ENCODE measurements at places on chromosomes 16 and 17. TPM values are rescaled to one million over a fixed set of nuclear protein-coding genes. Genes with fewer than 3 reads are reported as not detected.
A peak's percentile ranks its signal among the peaks of the same experiment; 100 is the strongest.

DNA sequence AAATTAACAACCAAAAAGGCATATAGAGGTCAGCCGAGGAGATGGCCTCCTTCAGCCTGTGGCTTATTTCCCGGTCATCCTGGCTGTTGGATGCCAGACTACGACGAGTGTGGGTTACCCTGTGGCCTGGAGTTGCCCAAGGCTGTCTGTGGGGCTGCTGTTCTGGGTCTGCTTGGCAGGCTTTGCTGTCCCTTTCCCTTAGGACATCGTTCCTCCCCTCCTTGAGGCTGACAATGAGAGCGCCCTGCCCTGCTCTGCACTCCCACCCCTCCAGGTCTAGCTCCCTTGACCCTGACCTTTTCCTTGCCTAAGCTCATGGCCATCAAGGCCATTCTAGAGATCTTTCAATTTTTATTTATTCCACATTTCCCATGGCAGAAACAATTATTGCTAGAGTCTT, 1.9 kb upstream of the CBFB start:
- no peak overlapping the region for H3K27ac ChIP-seq
- H3K4me3 ChIP-seq: no peak overlapping the region
- H3K4me1 ChIP-seq: peaks cover 40% of the 10 kb centered on the region
- H3K36me3 ChIP-seq: peaks cover 10% of the 10 kb centered on the region
- DNase-seq: no peak
- H3K27me3 ChIP-seq: no peaks in the 10 kb centered on the region

- H3K4me3 ChIP-seq: peak overlapping the region; percentile 1
- peaks cover 44% of the 10 kb centered on the region for H3K4me1 ChIP-seq
- DNase-seq: peak; percentile 93
- peak overlapping the region; percentile 91 for H3K27ac ChIP-seq
- H3K36me3 ChIP-seq: peaks cover 3% of the 10 kb centered on the region
Measured at GRCh38 chr16:67844497-67844896, 2.2 kb upstream of the NUTF2 start.

- H3K36me3 ChIP-seq: no peaks in the 10 kb centered on the region
- H3K4me1 ChIP-seq: no peaks in the 10 kb centered on the region
- H3K4me3 ChIP-seq: no peak overlapping the region
- no peak overlapping the region for H3K27ac ChIP-seq
- H3K27me3 ChIP-seq: peaks cover 5% of the 10 kb centered on the region
- no peak for DNase-seq
Measured at GRCh38 chr17:45828582-45829133, 16.0 kb upstream of the SPPL2C start.

DNA sequence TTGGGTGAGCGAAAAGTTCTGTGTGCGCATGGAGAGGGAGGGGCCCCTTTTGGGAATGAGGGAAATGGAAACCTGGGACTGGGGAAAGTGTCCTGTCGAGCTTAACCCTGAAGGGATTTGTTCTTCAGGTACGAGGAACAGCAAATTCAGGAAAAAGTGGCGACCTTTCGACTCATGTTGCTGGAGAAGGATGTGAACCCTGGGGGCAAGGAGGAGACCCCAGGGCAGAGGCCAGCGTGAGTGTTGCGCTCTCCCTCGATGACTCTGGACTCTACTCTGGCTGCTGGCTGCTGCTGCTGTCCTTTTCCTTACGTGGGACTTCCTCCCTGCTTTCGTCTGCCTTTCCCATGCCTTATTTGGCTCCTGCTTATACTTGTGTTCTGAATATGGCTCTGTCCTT, 4.9 kb downstream of the SRRM2 start:
- peaks cover 57% of the 10 kb centered on the region for H3K36me3 ChIP-seq
- H3K27me3 ChIP-seq: no peaks in the 10 kb centered on the region
- peaks cover 18% of the 10 kb centered on the region for H3K4me1 ChIP-seq
- DNase-seq: no peak

GRCh38 chr16:88784074-88784855, 755 bp downstream of the PIEZO1 start:
- H3K4me1 ChIP-seq: peaks cover 42% of the 10 kb centered on the region
- peak overlapping the region; percentile 73 for H3K27ac ChIP-seq
- no peaks in the 10 kb centered on the region for H3K36me3 ChIP-seq
- H3K27me3 ChIP-seq: no peaks in the 10 kb centered on the region
- DNase-seq: peak; percentile 95

DNA sequence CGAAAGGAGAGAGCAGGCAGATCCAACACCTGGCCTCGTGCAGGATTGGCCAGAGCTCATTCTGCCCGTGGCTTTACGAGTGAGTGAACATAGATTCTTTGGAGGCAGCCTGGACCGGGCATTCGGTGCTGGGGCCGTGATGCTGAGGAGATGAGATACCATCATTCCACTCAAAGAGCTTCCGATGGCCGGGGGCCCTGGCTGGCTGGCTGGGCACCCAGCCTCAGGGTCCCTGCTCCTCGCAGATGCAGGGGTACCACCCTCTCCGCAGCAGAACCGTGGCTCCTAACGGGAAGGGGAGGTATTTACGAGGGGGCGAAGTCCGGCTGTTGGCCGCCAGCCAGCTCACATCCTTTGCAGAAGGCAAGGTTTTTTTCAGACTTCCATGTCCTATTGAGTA, 66.1 kb upstream of the FOXF1 start:
- DNase-seq: no peak
- no peaks in the 10 kb centered on the region for H3K36me3 ChIP-seq
- no peak overlapping the region for H3K27ac ChIP-seq
- H3K4me1 ChIP-seq: no peaks in the 10 kb centered on the region
- H3K4me3 ChIP-seq: no peak overlapping the region

The SPOP gene
- total RNA-seq: 61.6 TPM

The RAB26 gene
- 0.59 TPM for total RNA-seq

The TMC5 gene
- under 0.01 TPM for total RNA-seq
